ENCODE measurements at places on chromosomes 1 and 21.

GRCh38 chr1:234926559-234927311 lies 201.9 kb downstream of the TOMM20 start:
- DNase-seq = no peak

DNA sequence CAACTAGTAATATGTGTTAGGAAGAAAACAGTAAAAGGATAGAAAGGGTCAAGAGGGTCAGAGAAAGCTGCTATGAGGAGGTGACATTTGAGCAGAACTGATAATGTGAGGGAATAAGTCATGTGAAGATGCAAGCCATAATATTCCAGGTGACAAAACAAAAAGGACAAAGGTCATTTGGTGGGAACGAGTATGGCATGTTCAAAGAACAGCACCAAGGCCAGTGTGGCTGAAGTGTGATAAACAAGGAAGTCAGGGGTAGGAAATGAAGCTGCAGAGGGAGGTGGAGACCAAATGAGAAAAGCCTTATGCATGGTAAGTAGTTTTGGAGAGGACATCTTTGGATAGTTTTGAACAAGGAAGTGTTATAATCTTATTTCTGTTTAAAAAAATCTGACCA lies 46.7 kb downstream of the LPGAT1 start:
- no peak for DNase-seq

- DNase-seq = no peak
Measured at GRCh38 chr1:218971156-218971555, 202.5 kb upstream of the LYPLAL1 start.

- DNase-seq = no peak
Measured at GRCh38 chr21:16912075-16912474, 600.8 kb upstream of the CXADR start.

- DNase-seq = peak; percentile 27
Measured at GRCh38 chr1:230081751-230082150, 14.7 kb downstream of the GALNT2 start.

- DNase-seq = no peak
Measured at GRCh38 chr1:66732407-66733166, 19.7 kb upstream of the DYNLT5 start.

DNA sequence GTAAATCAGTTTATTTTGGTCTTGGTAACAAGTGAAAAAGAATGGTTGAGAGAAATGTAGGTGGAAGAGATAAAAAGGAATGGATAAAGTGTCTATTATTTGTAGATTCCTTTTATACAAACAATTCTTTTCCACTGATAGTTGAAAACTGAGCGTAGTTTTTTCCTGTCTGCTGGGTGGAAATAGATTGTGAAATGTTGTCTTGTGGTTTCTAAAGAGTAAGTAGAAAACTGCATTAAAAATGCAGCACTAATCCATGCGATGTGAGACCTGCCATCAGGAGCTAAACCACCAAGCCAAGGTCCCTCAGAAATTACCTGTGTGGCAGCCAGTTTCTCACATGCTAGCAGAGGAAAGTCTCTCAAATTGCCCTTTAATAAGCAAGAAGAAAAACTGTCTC lies 103.2 kb upstream of the SLC44A3 start:
- no peak for DNase-seq

GRCh38 chr1:74215229-74215628 lies 17.2 kb downstream of the FPGT start:
- no peak for DNase-seq

- DNase-seq = no peak
Measured at GRCh38 chr1:26603856-26604255, 74.3 kb downstream of the RPS6KA1 start.

- DNase-seq = peak; percentile 20
Measured at GRCh38 chr21:39484711-39485276, 33.0 kb downstream of the SH3BGR start.

DNA sequence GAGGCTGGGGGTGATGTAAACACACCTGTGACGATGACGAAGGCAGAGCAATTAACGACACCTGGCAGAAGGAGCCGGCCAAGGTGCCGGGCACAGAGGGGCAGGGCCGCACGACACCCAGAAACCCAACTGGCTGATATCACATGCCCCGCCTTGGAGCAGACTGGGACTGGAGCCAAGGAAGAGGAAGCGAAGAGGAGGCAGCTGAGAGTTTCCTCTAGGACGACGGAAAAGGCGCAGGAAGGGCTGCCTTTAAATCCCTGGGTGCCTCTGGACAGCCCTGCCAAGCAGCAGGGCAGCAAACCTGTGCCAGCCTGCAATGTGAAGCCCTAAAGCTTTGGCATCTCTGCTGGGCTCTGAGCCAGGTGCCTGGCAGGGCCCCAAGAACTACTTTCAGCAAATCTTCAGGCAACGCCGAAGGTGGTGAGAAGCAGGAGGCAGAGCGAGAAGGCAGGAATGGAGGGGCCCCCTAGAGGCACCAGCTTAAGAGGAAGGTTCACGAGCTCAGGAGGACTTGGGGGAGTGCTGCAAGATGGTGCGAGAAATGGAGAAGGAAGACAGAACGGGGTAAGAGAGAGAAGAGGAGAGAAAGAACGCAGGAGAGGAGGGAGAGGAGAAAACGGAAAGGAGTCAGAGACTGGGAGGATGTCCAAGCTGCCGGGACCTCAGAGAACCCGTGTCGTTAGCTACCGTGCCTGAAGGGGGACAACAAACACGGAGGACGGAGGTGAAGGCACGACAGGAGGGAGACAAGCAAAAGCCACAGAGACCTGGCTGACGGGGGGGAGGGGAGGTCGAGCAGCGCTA lies 25.3 kb upstream of the PEF1 start:
- DNase-seq = peak; percentile 84

DNA sequence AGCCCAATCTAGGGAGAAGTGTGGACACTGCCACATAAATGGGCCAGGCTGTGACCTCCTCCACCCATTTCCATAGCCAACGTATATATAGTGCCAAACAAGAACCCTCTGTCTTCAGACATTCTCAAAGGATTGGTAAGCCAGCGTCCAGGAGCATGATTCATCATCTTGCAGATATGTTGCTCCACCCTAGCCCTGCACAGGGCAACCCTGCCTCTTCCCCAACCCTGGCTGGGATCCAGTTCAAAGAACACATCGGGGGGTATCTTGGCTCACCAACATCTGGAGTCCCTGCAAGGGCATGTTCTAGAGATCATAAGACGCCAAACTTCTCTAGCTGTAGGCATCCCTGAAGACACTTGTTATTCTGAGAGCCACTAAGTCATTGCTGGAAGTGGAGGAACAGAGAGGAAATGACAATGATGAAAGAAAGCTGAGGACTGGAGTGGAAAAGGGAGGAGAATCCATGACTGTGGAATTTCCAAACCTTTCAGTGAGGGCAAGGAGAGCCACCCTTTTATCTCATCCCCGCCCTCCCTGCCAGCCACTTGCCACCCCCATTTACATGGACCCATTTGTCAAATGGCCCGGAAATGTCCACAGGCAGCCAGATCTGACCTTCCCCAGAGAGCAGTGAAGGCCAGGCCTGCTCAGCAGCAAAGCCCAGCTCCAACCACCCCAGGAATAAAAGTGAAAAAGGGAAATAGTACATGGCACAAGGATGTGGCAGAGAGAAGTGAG lies 144.1 kb upstream of the CTTNBP2NL start:
- no peak for DNase-seq

GRCh38 chr1:114379987-114380386 lies 131.0 kb downstream of the TRIM33 start:
- DNase-seq = no peak

- DNase-seq = no peak
Measured at GRCh38 chr1:167981933-167982332, 45.1 kb upstream of the MPC2 start.

DNA sequence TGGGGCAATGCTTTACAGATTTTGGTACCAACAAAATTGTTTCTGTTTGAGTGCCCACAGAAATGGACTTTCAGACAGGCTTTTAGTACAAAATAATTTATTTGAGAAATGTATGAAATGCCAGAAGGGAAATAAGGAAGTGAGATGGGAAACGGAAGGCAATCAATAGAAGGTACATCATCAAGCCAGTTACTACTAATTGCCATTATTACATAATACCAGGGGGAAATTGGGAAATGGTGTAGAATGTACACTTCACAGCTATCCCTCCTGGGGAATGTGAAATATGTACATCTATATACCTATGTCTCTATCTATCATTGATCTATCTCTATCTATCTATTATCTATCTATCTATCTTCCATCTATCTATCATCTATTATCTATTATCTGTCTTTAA lies 264.6 kb upstream of the B3GALT2 start:
- DNase-seq = no peak

DNA sequence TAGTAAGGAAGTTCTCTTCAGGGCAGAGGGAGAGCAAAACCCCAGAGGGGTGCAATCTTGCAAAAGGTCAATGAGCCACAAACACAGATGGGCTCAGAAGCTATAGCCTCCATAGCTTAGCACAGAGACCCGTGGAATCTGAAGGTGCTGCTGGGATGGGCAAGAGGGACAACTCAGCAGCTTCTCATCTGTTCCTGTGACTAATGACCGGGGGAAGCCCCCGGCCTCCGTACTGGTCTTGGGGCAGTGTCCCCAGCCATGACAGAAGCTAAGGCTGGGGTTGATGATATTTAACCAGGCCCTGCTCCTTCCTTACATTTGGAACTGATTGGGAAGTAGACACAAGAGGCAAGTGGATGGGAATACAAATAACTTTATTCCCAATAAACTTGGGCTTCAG lies 19.1 kb downstream of the EXOC8 start:
- DNase-seq = no peak

- no peak for DNase-seq
Measured at GRCh38 chr1:159598196-159598595, 10.6 kb downstream of the APCS start.

DNA sequence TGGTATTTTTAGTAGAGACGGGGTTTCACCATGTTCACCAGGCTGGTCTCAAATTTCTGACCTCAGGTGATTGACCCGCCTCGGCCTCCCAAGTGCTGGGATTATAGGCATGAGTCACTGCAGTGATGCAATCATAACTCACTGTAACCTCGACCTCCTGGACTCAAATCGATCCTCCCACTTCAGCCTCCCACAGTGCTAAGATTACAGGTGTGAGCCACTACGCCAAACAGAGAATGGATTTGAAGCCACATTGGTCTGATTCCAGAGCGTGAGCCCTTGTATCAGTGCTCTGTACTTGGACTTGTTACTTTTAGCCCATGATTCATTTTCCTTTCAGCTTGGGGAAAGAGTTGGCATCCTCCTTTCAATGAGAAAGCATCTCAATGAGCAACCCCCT lies 14.9 kb upstream of the ZNF683 start:
- DNase-seq = no peak

- no peak for DNase-seq
Measured at GRCh38 chr21:36047139-36047538, 13.2 kb downstream of the SETD4 start.

DNA sequence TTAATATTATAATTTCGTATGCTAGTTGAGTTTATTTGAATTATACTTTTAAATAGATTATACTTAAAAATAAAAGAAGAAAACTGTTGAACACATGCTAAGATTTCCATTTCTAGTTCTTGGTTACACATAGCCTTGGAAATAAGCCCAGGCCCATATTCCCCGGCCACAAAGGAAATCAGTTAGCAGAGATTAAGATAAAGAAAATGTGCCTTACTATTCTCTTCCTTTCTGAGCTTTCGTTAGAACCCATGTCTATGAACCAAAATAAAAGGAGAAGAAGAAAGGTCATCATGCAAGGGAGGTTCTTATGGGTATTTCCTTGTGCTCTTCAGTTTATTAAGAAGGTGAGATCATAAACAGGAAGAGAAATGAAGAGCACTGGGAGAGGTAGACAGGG lies 32.3 kb upstream of the CRP start:
- no peak for DNase-seq

DNA sequence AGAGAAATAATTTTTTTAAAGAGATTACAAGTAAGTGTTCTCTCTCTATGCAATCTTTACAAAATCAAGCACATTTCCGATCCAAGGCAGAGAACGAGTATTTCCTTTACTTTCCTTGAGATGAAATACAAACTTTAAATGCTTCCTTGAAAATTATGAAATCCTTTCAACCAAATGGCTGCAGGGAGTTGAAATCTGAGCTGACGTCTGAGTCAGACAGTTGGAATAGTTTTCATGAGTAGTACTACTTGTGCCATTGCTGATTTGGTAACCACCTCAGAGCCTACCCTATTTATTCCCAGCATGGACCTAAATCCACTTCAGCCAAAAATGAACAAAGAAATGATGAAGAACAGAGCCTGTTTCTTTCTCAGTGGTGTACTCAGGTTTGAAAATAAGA lies 183.6 kb downstream of the GIPC2 start:
- DNase-seq = no peak

DNA sequence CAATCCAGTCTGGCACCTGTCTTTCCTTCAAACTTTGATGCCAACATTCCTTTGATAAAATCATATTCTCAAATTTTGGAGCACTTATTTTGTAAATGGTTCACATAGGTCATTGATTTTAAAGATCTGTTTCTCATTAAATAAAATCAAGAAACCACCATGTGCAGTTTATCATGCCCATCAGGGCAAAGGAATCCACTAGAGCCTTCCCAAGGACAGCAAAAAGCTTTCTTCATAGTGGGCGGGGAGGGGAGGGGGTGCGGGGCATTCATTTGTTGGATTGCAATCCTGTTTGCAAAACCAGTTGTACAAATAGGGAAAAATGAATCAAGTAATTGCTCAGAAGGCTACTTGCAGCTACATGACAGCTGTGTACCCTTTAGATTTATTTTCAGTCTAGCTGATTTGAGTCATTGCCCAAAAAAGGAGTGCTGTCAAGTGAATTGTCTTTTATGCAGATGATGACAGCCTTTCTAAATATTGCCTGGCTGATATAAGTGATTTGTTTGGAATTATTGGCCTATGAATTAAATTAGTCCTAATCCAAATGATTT lies 23.0 kb downstream of the LRRC8B start:
- no peak for DNase-seq

DNA sequence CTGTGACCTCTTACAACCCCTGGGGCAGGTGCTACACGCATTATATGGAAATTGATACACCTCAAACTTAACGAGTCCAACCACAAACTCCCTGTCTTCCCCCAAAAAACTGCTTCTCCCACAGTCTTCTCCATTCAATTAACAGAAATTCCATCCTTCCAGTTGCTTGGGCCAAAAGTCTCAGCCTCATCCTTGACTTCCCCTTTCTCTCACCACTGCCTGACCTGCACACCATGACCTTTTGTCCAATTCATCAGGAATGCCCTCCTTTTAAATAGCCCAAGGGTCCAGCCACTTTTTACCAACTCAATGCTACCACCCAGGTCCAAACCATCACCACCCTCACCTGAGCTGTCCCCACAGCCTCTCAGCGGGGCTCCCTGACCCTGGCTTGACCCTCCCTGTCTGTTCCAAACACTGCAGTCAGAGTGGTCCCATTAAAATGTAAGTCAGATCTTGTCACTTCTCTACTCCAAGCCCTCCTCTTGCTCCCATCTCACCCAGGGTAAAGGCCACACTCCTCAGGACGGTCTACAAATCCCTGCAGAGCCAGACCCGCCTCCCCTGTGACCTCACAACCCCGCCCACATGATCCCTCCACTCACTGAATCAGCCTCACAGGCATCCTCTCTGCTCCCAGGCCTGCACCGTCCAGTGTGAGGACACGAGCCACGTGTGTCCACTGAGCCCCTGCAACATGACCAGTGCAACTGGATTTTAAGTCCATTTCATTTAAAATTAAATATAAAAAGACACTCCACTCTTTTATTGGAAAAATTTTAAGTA lies 18.5 kb downstream of the KCNN3 start:
- peak; percentile 68 for DNase-seq

- no peak for DNase-seq
Measured at GRCh38 chr1:148355976-148356375, 127.1 kb downstream of the PPIAL4G start.

Measured in NCI-H82 (cell line).